ENCODE measurements at places on chromosomes 6 and 20.
A peak's percentile ranks its signal among the peaks of the same experiment; 100 is the strongest.

- no peak for DNase-seq
Observed at GRCh38 chr6:129345890-129346289, 364.1 kb downstream of the ARHGAP18 start.

- no peak for DNase-seq
Observed at GRCh38 chr6:5234874-5235273, 25.9 kb downstream of the LYRM4 start.

DNA sequence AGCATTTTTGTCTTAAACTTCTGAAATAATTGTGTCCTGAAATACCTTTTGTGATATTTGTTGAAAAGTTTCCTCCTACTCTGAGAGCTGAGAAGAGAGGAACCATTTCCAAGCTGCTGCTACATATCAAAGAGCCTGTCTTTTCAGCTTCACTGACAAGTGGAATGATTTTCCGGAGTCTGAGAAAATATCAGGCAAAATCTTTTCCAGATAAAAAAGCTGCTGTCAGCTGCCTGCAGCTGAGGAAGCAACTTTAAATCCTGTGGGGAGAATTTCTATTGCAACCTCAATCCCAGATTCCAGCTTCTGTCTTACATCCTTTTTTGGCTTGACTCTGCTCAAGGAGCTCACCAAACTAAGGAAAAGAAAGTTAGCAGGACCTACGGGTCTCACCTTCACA lies 904.3 kb downstream of the PHF3 start:
- DNase-seq = no peak

DNA sequence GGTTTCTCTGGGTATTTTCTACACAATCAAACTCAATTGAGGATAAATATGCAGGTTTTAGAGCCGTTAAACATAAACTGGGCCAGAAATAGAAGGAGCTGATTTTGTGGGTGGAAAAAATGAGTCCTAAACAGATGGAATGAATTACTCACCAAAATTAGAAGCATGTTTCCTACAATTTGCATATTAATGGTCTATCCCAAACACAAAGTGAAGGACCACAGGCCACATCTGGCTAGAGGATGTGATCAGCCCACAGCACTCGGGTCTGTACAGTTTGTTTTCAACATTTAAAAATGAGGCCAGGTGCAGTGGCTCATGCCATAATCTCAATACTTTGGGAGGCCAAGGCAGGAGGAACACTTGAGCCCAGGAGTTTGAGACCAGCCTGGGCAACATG lies 296.3 kb downstream of the PREX1 start:
- DNase-seq = no peak

- no peak for DNase-seq
Observed at GRCh38 chr6:167984876-167985604, 12.4 kb upstream of the KIF25 start.

DNA sequence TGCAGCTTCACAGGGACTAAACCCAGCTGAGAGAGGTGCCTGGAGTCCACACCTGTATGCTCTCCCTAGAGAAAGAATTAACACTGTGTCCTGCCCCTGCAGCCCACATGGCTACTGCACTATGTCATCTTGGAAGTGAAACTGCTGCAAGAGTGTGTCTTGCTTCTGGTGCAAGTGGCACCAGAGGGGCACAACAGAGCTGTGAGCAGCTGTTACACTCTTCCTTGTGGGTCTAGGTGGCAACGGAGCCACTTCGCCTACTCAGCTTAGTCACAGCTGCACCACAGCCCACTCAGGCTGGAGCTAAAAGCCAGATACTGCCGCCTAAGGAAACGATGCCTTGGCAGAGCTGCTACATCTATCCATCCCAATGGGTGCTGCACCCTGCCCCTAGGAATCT lies 391.4 kb downstream of the COL12A1 start:
- DNase-seq = no peak

DNA sequence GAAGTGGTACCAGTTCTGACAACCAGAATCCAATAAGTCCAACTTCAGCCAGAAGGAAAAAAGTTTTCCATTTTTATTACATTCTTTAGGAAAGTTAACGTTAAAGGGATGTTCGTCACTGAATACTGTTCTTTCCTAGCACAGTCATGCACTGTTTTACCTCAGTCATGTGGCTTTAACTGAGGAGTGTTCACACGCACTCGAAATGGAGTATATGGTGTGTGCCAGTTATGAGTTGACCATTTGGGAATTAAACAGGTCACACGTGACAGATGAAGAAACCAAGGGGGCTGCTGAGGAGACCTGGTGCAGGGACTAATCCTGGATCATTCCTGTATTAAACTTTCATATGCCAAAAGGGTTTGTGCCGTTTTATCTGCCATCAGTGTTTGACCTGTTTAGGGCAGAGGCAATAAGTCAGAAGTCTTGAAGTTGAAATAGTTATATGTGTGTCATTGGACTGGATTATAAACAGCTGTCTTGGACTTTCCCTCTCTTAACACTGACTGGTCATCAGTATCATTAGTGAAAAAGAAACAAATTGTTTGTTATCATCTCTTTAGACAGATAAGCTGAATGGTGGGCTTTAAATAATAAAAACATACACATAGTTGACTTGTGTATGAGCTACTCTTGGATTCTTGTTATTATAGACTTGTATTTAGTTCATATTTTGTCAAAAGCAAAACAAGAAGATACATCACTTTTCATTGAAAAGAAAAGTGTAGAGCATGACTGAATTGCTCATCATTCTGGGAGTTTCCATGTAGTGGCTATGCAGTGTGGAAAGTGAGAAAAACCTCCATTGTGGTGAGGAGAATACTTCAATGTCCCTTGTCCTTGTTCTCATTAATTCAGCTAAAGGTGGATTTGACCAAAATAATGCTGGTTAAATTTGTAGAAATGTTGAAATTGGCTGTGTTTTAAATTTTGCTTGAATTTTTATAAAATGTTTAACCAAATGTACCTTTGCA lies 123.5 kb upstream of the SAMD5 start:
- no peak for DNase-seq

GRCh38 chr20:56932575-56933330 lies 303.6 kb downstream of the TFAP2C start:
- no peak for DNase-seq

- DNase-seq = peak; percentile 68
Observed at GRCh38 chr20:36050436-36051317, 82.3 kb downstream of the CNBD2 start.

DNA sequence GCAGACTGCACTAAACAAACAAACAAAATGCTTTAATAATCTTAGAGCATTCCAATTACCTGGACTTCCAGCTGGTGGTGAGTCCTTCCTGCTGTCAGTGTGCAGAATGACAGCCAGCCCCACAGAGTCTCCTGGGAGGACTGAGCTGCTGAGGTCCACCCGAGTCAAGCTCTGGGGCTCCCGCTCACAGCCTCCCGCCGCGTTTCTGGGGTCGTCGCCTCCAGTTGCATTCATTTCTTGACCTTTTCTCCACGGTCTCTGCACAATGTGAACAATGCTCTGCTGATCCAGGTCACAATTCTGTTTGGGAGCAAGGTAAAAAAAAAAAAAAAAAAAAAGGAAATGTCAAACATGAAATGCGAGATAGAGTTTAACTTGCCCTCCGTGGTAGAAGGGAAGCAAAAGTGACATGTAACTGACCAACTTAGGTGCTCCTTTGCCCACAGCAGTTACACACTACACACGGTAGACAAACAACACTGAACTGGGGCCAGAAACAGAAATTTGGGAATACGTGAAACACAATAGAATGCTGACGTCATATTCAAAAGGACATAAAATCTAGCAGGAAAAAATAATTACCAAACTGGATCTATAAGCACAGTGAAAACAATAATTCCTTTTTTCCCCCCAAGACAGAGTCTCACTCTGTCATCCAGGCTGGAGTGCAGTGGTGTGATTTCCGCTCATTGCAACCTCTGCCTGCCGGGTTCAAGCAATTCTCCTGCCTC lies 464.9 kb downstream of the PRKN start:
- DNase-seq = no peak

- no peak for DNase-seq
Observed at GRCh38 chr6:150492507-150492906, 107.2 kb upstream of the PLEKHG1 start.

DNA sequence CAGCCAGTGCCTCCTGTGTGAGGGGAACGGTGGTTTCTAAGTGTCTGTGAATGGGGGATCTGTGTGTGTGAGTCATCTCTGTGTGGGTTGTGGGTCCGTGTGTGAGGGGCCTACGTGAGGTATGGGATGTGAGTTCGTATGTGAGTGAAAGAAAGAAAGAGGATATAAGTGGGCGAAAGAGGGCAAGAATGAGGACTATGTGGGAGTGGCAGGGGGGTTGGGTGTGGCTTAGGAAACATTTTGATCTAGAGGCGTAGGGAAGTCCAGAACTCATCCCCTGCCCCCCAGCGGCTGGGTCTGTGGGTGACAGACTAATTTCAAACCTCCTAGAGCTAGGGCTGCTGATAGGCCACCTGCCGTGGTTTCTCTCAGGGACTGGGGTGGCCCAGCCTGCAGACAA lies 35.5 kb downstream of the DHX35 start:
- no peak for DNase-seq

DNA sequence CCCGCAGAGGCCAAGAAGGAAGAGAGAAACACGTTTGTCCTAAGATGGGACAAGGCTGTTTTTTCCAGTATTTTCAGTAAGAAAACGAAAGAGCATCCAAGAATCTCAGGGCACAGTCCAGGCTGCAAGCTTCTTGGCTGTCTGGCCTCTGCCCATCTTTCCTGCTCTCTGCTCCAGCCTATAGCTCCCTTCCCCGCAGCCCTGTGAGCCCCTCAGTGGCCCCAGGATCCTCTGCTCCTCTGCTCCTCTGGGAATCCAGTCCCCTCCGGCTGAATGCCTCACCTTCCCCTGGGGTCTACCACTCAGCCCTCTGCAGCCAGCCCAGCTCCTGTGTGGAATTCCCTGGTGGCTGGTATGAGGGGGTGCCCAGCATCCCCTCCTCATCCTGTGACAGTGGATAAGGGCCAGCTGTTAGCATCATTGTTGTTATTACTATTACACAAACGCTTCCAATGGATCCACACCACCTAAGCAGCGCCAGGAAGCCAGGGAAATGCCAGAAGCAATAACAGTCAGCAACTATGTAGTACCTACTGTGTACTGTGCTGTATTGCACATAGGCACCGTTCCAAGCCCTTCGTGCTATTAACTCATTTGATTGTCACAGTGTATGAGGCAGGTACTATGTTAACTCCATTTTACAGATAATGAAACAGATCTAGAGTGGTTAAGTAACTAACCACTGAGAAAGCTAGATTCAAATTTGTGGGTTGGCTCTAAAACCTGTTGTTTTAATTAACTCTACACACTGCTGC lies 60.3 kb upstream of the PTPN1 start:
- no peak for DNase-seq

GRCh38 chr6:137781639-137782038 lies 85.4 kb upstream of the TNFAIP3 start:
- no peak for DNase-seq

DNA sequence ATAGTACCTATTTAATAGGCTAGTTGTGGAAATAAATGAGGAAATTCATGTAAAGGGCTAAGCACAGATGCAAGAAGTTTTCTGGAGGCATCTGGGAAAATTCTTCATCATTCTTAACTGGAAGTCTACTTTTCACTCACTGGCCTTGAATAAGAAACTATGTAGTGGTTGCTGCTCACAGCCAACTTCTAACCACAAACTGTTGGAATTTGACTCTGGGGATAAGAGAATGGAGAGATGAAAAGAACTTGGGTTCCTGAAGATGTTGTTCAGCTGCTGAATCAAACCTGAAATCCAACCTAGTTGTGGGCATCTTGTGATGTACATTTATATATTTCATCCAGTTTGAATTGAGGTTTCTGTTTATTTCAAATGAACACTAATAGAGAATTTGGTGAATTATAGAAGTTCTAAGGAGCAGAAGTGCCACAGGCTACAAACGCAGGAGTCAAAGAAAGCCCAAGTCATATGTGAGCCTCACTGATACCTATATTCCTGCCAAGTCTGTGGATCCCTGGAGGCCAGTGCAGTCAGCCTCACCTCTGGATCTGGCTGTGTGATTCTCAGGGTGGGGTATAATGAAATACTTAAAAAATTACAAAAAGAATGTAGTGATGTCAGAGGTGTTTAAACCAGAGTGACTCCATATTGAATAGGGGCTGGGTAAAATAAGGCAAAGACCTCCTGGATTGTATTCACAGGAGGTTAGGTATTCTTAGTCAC lies 18.7 kb upstream of the MEI4 start:
- no peak for DNase-seq

DNA sequence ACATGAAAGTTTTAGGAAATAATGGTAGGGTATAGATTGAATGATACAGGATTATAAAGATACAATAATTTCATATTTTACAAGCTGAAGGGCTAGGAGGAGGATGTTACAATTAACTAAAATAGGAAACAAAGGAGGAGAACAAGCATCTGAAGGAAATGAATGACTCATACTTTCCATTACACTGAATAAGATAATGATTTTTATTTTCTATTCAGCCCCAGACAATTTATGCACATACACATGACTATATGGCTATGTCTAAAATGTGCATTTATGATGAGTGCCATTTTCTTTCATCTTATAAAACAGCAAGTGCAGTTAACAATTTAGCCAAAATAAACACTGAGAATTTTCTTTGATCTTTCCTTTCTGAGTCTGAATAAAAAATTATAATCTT lies 994.6 kb upstream of the ADGRB3 start:
- no peak for DNase-seq

GRCh38 chr20:51221103-51221502 lies 198.2 kb upstream of the KCNG1 start:
- DNase-seq = no peak

GRCh38 chr20:38307371-38308046 lies 3.6 kb downstream of the BPI start:
- no peak for DNase-seq

DNA sequence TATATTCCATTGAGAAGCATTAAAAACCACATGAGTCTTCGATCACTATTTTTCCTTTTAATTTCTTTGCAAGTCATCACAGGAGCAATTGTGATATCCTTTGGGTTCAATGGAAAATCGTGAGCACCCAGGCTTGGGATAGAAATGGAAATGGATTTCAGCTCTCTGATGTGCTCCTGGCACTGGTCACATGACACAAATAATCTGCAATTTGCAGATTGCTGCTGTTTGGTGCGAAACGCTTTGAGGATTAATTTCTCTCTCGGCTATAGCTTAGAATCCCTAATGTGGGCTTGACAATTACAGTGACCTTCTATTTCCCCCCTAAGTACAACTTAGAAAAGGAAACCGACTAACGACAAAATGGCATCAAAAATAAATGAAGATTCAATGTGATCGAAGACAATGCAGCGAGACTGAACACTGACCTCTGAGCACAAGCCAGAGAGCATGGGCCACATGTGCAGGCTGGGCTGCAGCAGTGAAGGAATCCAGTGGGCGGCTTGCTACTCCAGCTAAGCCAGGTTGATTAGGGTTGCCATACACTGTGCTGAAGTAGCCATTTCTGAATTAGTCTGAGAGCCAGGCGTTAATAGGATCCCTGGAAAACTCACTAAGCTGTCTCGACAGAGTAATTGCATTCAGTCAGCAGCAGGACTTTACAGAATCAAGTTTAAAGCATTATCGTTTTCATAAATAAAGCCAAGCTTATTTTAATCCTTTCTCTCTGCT lies 301.8 kb upstream of the AGPAT4 start:
- no peak for DNase-seq

- no peak for DNase-seq
Observed at GRCh38 chr6:44016131-44016870, 111.0 kb downstream of the MRPL14 start.

Data from T-helper 17 cell (primary cell).